ENCODE measurements at places on chromosomes 3 and 15.

DNA sequence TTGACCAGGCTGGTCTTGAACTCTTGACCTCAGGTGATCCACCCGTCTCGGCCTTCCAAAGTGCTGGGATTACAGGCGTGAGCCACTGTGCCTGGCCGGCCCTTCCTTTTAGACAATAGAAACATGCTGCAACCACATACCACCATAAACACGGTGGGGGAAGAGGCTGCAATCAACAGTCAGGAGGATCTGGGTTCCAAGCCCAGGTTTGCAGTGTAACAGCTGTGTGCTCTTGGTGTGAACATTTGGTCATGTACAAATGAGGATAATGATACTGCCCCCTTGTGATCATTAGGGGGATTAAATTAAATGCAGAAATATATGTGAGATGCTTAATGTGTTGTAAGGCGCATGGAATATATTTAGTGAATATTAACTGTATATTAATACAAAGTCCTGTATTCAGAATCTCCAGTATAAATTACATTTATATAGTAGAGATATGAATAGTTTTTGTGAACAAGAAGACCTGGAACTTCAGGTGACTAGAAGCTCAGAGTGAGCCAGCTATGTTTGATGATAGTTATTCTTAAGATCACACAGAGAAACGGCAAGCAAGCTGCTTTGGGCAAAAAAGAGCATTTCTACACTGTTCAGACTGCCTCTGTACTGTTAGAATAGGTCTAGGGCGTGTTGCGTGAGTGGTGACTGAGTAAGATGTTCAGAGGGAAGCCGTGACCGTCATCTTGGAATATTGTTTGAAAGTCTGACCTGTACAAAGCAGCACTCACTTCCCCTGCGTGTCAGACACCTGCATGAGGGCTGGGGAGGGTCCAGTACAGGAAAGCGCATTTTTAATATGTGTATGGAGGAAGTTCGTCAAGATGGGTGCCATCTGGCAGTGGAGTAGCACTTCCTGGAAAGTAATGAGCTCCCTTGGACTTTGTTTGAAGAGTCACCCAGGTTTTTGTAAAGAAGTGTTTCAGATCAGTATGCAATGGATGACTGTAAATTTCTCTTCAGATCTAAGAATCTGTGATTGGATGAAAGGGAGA is 125.8 kb downstream of the PGPEP1L start:
- no peak for DNase-seq

DNA sequence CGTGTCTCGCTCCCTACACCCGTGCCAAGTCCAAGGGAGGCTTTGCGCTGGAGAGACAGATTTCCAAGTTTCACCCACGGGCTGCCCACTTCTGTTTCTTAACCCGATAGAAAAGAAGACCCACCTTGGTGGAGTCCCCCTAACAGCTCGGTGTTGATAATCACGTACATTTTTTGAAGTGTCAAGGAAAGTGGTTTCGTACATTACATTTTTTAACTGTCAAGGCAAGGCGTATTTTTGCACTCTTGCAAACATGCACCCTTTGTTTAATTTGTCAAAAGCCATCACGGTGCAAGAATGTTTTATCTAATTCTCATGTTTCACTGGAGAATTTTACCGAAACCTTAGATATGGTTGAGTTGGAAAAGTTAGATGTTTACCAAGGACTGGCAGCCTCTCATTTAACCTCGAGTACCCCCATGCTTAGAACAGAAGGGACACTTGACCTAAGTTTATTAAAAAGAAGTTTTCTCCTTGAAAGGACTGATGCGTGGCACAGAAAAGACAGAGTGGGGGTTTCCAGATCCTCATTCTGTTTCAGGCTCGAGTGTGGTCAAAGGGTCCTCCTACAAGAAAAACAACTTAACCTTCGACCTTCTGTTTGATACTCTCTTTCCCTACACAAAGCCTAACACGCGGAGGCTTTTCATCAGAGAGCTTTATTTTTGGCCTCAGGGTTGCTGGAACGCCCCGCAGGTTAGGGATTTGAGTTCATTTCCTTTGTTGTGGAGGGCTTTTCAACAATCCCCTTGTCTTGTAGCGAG is 882 bp downstream of the GXYLT2 start:
- no peak for DNase-seq

- no peak for DNase-seq
Observed at GRCh38 chr3:183699238-183699947, 1.8 kb downstream of the YEATS2 start.

DNA sequence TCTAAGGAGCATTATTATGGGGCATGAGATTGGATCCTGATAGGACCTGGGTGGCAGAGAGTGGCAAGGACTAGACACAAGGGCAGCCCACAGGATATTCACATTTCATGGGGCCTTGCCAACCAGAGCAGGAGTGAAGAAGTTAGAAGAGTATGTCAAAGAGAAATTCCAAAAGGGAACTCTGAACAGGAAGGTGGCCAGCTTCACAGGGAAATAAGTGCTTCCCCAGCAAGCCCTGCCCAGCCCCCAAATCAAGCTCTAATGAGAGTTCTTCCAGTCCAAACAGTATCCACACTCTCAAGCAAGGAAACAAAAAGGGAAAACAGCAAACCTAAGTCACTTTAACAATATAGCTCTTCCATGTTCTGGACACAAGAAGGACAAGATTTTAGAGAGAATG is 130.2 kb upstream of the COL8A1 start:
- no peak for DNase-seq

DNA sequence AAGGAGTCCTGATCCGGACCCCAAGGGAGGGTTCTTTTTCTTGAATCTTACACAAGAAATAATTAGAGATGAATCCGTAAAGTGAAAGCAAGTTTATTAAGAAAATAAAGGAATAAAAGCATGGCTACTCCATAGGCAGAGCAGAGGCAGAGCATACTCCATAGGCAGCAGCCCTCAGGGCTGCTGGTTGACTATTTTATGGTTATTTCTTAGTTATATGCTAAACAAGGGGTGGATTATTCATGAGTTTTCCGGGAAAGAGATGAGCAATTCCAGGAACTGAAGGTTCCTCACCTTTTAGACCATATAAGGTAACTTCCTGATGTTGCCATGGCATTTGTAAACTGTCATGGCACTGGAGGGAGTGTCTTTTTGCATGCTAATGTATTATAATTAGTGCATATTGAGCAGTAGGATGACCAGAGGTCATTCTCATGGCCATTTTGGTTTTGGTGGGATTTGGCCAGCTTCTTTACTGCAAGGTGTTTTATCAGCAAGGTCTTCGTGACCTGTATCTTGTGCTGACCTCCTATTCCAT is 42.2 kb downstream of the C3orf38 start:
- no peak for DNase-seq

DNA sequence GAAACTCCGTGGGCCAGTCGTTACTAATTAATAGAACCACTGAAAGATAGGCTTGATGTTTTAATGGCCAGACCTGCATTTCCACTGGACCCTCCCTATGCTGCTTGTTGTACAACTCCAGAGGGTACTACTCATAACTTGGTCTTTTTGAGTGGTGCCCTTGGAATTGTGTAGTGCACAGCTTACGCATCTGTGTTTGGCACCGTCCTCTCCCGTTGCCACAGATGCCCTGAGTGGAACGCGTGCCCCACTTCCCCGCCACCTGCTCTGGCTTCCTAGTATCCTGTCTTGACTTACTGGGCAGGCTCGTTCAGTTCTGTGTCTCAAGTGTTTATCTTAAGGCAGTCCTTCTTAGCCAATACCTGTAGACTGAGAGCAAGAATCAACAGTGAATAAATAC is 78.7 kb downstream of the USP13 start:
- no peak for DNase-seq
